ENCODE measurements at places on chromosomes 2 and 18.

DNA sequence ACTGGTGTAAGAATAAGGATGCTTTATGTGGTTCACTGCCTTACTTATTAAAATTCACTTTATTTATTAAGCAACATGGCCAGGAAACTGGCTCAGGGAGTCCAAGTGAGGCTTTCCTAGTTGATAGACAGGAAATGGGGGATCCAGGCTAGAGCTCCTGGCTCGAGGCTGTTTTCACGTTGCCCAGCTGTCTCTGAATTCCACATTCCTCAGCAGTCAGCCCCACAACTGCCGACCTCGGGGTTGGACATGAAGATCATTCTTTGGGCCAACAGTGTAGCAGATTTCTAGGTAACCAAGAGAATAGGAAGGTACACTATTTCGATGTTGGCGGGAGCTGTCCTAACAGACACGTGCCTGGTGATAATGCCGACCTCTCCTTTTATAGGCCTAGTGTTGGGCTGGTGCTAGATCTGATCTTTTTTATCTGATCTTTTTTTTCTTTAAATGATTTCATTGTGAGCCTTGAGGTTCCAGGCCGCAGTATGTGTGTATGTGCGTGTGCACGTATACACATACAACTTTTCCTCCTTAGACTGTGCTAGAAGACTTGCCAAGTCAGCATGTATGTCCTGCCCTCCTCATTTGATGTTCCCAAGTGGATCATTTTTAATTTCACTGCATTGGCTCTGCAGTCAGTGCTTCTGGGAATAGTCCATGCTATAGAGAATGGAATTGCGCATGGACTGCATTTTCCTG is 103.5 kb downstream of the CABLES1 start:
- DNase-seq: no peak

GRCh38 chr2:29239209-29239960 is 124.2 kb downstream of the CLIP4 start:
- DNase-seq: no peak

GRCh38 chr2:9020267-9020666 is 16.8 kb upstream of the MBOAT2 start:
- no peak for DNase-seq

DNA sequence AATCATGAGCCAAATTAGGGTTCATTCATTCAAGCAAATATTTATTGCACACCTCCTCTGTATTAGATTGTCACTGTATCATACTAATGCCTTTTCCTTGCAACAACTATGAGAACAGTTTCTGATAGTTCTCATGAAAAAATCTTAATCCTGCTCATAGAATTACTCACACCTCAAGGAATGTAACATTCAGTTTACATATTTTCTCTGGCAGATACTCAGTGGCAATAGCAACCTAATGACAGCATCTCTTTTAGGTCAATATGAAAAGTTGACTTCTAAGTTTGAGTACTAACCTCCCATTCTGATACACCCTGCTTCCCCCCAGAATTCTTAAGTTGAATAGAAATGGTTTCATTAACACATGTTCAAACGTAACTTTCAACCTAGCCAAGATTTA is 132.0 kb downstream of the VWC2L start:
- no peak for DNase-seq

GRCh38 chr2:64695721-64696261 is 42.1 kb upstream of the SERTAD2 start:
- DNase-seq: no peak

- DNase-seq: no peak
These were observed 47.6 kb downstream of the GPD2 start for GRCh38 chr2:156483741-156484173.

DNA sequence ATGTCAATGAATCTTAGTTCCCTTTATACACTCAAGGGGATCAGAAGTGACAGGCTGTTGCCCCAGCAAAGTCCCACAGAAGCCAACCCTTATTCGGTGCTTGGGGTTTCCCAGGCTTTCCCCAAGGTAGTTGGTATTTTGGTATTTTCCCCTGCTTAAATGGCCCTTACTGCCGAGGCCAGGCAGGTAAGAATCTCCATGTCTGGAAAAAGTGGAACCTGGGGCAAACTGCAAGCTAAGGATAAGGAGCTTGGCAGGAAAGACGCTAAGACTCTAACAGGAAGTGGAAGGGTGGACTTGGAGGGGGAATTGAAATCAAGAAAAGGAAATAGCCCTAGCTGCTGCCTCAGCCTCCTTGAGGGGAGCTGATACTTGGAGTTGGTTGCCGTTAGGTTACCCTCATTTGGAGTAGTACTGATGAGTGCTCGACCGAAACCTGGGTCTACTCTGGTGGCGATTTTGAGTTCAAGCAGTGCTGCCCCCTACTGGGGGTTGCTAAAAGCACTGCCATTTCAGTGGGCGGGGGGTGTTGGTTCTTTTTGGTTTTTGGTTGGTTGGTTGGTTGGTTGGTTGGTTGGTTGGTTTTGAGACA is 3.3 kb upstream of the GPBAR1 start:
- no peak for DNase-seq

GRCh38 chr18:68215931-68216330 is 499.0 kb downstream of the TMX3 start:
- peak; percentile 61 for DNase-seq

- no peak for DNase-seq
These were observed 167.4 kb downstream of the RNF144A start for GRCh38 chr2:7084601-7085000.

- peak; percentile 23 for DNase-seq
These were observed 60.6 kb upstream of the HS6ST1 start for GRCh38 chr2:128379021-128380015.

- DNase-seq: no peak
These were observed 100.1 kb downstream of the DDX1 start for GRCh38 chr2:15691586-15692310.

GRCh38 chr2:224162122-224162521 is 123.0 kb upstream of the SERPINE2 start:
- DNase-seq: no peak

DNA sequence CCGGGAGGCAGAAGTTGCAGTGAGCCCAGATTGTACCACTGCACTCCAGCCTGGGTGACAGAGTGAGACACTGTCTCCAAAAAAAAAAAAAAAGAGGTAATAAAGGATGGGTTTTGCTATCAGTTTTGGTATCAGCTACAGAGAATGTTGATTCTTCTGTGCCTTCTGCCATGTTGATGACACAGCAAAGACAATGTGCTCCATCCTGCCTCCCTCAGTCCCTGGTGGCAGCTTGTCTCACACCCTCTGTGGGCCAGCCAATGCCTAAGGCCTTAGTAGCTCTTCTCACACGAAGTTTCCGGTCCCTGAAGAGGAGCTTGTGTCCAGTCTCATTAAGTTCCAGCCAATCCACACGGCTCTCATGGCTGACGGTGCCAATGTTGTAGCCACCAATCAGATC is 17.6 kb downstream of the IFT172 start:
- no peak for DNase-seq

- no peak for DNase-seq
These were observed 35.7 kb downstream of the WDR43 start for GRCh38 chr2:28930205-28930604.

All from AG09309 (cell line).